NCI-H187 treated with DMSO at 0.1 percent for 48 hours (cell line): ENCODE measurements at places on chromosomes 16 and 17.

DNA sequence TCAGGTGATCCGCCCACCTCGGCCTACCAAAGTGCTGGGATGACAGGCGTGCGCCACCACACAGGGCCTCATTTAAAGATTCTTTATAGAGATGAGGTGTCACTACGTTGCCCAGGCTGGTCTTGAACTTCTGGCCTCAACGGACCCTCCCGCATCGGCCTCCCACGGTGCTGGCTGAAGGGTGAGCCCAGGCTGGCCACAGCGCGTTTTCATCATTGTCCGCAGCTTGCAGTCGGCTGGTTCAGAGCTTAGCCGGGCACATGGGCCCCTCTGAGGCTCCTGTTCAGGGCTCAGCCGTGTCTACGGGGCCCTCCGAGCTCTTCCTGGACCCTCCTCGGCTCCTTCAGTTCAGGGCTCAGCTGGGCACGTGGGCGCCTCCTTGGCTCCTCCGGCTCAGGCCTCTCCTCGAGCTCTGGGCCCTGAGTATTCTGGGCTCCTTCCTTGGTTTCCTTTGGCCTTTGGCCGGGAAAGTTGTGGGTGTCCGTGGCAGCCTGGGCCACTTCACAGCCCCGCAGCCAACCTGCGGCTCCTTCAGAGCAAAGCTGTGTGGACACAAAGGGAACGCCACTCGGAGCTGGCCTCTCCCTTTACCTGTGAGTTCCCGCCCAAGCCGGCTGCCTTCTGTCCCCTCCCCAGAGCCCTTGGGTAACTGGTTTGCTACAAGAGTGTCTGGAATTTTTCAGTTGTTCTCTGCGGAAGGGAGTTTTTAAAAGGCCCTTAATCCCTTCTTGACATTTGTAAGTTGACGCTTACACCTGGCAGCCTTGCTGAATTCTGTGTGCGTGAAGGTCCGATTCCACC is 1.2 kb upstream of the MSLN start:
- no peak for DNase-seq

GRCh38 chr17:72267601-72268000 is 146.8 kb downstream of the SOX9 start:
- no peak for DNase-seq

DNA sequence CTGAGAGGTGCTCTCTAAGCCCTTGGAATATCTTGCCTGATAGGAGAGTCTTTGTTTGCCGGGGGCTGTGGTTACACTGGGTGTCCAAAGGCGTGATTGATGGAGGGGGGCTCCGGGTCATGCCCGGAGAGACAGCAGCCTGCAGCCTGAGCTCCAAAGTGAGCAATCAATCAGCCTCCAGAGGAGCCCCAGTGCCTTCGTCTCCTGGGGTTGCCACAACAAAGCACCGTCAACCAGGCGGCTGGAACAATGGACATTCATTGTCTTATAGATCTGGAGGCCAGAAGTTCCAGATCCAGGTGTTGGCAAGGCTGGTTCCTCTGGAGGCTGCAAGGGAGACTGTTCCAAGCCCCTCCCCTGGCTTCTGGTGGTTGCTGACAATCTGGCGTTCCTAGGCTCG is 24.0 kb upstream of the GINS2 start:
- DNase-seq, result no peak

DNA sequence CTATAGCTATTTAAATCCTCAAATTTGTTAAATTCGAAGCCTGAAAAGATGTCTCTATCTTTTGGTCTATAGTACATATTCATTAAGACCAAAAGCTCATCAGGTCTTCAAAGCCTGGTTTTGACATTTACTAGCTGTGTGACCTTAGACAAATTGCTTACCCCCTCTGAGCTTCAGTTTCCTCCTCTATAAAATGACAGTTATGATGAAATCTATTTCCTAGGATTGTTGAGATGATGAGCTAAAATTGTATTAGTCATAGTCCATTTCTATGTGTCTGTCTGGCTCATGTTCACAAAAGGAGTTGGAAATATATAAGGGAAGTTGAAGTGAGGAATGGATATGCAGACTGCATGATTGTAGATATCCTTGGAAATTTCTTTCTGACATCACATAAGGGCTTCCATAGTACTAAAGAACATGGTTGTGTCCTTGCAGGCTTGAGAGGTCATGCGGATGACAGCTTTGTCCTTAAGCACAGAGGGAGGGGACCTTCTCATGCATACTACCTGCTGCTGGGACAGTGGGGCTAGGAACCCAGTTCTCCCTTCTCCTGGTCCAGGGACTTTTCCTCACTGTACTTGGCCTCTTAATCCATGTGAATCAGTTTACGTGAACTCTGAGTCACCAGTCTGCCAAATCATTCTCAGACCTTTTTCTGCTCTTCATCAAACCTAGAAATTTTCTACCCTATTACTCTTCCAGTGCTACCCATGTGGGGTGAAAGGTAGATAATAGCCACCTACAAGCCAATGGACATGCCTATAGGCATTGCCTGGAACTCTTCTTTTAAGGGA is 487.5 kb upstream of the SALL1 start:
- DNase-seq, result no peak

- no peak for DNase-seq
Observed at GRCh38 chr16:65406933-65407332, 285.1 kb upstream of the CDH11 start.

DNA sequence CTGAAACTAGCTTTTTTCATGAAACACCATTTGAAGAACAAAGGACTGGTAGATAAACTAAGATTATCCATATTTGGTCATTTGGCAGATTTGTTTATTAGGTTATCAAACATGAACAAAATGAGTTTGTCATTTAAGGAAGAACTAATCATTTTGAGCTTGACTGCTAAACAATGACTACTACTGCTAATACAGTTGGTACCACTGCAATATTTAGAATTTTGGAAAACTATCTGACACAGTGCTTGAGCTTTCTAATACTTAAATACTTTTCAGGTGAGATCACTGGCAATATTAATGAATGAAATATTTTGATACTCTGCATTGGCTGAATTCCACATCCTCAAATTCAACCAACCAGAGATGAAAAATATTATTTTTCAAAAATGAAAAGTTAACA is 47.2 kb downstream of the MED13 start:
- DNase-seq, result no peak

DNA sequence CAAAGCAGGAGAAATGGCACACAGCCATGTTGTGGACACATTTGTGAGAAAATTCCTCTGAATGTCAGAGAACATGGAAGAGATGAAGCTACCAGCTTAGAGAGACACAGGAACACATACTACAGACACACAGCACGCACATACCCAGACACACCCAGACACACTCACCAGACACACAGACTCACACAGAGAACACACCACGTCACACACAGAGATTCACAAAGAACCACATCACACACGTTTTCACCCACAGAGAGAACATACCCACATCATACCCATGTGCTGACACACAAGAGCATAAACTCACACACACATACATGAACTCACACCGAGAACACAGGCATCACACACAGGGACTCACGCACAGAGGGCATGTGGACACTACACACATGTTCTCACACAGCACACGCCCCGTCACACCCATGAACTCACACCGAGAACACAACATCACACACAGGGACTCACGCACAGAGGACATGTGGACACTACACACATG is 124.9 kb downstream of the METRNL start:
- no peak for DNase-seq

- no peak for DNase-seq
Observed at GRCh38 chr17:50171371-50172071, 5.7 kb downstream of the SGCA start.
